ENCODE measurements at places on chromosomes 16 and 17.
A peak's percentile ranks its signal among the peaks of the same experiment; 100 is the strongest.

- no peak for DNase-seq
These were observed 22.8 kb downstream of the TAOK1 start for GRCh38 chr17:29412780-29413565.

- DNase-seq: no peak
These were observed 3.3 kb upstream of the PITPNA start for GRCh38 chr17:1565877-1566276.

DNA sequence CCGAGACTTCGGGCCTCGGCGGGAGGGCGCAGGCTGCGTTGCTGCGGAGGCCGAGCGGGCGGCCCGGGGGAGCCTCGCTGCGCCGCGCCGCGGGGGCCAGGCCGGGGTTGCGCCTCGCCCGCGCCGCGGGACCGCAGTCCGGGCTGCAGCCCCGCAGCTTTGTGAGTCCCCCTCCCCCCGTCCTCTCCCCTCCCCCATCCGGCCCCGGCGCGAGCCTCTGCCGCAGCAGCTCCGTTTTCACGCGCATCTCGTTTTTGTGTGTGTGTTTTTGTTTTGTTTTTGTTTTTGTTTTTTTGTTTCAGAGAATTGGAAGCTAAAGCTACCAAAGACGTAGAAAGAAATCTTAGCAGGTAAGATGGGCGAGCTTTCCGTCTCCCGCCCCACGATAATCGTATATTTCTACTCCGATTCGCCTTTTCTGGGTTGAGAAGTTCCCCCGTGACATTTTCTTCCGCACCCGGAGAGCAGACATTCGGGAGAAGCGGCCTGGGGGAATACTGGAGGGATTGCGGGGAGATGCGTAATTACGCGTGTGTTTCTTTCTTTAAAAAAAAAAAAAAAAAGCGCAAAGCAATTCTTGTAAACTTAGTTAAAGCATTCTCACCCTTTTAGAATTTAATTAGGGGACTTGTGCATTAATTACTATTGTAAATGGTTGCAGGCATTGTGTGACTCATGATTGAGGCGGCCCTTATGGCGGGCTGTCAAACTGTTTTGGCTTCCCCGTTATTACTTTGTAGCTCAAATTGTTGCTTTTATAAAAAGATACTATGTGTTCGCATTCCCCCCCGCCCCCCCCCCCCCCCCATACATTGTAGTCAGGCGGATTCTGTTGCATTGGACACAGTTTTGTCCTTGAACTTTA lies 732 bp downstream of the TNRC6A start:
- DNase-seq: no peak

- DNase-seq: no peak
These were observed 23.8 kb downstream of the MINK1 start for GRCh38 chr17:4856937-4857314.

- no peak for DNase-seq
These were observed 2.2 kb upstream of the TOX3 start for GRCh38 chr16:52549011-52549692.

- DNase-seq: no peak
These were observed 1.2 kb upstream of the FOXF1 start for GRCh38 chr16:86508947-86509758.

DNA sequence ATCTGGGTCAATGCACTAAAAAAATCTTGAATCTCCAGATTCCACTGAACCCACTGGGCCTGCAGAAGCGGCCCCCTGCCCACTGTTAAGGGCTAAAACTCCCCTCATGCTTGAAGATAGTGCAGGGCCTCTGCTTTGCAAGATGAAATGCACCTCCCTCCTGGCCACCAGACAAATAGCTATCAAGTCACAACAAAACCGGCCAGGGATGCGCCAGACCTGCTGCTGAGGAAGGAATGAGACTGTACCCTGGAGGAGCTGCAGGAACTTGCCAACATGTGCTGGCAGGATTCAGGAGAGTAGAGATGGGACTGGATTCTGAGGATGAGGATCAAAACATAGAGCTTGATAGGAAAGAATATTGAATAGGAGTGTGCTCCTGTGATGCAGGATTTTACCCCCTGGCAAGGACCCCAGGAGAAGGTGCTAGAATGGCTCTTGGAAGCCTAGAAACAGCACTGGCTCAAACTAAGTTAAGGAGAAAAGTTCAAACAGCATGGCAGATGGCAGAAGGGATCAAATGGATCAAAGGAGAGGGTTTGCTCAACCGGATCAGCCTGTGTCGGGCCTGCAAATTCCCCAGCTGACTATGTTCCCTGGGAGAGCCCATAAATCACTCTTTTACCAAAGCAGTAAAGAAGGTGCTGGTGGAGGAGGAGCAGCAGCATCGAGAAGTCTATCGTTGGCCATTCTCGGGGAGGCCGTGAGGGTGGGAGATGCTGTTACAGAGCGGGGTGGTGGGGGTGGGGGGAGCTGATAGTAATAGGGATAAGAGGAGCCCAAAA lies 27.2 kb upstream of the XYLT2 start:
- no peak for DNase-seq

- DNase-seq: no peak
These were observed 21.5 kb downstream of the MRC2 start for GRCh38 chr17:62648956-62649294.

DNA sequence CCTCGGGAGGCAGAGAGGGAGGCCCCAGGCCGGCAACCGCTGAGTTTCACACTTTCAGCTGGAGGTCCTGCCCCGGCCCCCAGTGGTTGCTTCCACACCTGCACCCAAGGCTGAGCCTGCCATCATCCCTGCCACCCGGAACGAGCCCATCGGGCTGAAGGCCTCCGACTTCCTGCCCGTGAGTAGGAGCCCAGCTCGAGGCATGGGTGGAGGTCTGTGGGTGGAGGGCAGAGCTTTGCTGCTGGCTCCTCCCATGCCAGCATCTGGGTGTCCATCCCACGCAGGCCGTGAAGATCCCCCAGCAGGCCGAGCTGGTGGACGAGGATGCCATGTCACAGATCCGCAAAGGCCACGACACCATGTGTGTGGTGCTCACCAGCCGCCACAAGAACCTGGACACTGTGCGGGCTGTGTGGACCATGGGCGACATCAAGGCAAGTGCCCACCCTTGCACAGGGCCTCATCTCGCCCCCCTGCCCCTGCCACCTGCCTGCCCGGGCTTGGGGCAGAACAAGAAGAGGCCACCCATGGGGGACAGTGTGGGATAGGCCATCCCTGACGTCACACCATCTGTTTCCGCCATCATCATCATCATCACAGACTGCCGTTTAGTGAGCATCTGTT lies 19.6 kb downstream of the KATNB1 start:
- no peak for DNase-seq

- no peak for DNase-seq
These were observed 126.2 kb downstream of the CPPED1 start for GRCh38 chr16:12677502-12677901.

GRCh38 chr17:79749156-79749815 lies 18.5 kb downstream of the ENPP7 start:
- DNase-seq: no peak

DNA sequence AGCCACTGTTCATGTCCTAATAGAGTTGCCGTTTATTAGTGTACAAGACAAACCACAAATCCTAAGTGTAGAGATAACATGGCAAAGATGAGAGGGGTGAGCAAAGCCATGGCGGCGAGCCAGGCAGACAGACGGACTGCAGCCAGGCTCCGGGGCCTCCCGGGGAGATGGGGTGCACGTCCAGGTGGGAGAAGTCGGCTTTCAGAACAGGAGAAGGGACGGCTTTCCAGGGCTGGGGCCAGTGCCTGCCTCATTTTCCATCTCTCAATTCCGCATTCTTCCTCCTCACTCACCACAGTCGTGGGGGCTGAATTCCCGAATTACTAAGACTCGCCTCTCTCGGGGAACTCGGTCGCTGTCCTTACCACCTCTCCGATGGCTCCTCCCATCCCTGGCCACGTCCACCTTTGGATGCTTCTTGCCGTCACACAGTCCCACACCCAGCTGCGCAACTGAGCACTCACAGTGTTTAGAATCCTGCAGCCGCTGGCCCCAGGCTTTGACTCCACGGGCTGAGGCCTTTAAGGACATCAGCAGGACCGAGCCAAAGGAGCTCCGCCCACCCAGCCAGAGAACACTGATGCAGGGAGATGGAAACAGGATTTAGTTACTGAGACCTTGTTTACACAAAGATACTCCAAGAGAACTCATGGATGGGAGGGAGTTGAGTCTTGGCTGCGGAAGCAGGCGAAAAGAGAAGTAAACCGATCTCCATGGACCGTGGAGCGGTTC lies 59.7 kb downstream of the RNF112 start:
- DNase-seq: no peak

DNA sequence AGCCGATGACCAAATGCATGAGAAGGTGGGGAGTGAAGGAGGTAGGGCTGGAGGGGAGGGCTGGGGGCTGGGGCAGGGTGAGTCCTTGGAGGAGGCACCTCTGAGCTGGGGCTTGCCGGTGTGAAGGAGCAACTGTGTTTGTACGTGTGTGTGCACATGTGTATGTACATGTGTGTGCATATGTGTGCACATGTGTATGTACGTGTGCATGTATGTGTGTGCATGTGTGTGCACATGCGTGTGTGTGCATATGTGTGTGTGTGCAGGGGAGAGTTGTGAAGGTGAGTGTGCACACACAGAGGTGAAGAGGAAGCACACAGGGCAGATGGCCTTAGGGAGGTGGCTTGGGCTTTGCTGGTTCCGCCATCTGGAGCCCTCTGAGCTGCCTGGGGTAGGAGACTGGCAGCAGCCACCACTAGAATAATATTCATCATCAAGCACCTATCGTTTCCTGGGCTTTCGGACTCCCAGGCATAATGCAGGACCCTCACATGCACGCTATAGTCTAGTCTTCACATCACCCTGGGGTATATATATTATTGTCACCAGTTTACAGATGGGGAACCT lies 120.9 kb upstream of the CDC42EP4 start:
- DNase-seq: no peak

- no peak for DNase-seq
These were observed 14.0 kb downstream of the MARCHF10 start for GRCh38 chr17:62793919-62794665.

GRCh38 chr17:41061964-41062363 lies 2.0 kb upstream of the KRTAP2-3 start:
- DNase-seq: no peak

DNA sequence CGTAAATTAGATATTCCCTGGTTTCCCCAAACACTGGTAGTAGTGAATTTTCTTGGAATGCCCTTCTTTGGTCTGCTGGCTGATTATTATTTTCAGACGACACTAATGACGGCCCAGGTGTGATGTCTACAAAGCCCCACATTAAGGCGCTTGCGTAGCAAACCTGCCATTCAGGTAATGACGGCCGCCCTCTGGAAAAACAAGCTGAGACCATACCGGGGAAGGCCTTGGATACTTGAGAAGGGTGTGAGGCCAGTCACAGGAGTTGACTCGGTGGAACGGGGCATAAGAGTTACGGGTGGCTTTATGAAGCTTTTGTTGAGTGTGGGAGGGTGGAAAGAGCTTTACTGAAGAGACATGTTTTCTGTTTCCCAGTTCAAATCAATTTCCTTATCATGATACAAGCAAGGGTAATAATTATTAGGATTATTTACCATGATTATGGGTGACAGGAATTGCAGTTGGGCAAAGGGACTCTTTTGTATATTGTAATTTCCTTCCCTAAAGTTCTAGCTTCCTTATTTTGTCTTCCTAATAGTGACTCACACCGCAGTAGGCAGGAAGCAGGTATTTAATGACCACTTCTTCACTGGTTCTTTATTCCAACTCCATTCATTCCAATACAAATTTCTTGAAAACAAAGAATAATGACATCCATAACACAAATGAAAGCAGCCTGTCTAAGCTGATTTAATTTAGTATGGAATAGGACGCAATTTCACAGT lies 24.8 kb downstream of the KRT23 start:
- no peak for DNase-seq

GRCh38 chr17:40553694-40554534 lies 11.4 kb downstream of the CCR7 start:
- DNase-seq: no peak

DNA sequence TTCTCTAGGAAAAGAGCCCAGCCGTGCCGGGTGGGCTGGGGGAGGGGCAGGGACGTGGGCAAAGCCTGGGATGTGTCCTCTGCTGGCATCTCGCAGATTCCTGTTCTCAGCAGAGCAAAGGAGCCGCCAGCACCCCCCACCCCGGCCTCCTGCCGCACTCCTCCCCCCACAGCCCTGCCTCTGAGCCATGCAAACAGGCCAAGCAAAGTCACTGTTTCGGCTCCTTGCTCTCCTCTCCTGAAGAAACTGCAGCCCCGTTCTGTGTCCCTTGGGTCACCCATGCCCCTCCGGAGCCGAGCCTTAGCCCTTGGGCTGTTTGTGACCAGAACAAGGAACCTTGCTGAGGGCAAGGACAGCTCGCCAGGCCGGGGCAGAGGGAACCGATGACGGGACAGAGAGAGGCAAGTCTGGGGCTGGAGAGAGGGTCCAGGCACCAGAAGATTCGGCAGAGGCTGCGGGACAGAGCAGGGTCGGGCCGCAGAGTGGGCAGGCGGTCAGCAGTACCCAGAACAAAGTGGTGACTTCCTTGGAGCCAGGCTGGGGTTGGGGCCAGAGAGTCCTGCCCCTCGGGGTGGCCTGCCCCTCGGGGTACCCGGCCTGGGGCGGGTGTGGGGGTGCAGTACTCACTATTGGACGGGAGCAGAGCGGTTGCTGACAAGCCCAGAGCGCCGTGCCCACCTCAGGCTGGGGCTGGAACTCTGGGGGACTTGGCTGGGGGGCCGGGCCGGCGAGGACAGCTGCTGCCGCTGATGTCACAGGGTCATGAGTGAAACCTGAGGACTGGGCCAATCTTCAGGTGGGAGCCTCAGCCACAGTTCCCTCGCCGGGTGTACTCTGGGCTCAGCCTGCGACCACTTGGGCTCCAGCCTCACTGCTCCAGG lies 9.2 kb upstream of the PRR29 start:
- no peak for DNase-seq

GRCh38 chr17:74245145-74245831 lies 28.7 kb upstream of the DNAI2 start:
- DNase-seq: no peak

DNA sequence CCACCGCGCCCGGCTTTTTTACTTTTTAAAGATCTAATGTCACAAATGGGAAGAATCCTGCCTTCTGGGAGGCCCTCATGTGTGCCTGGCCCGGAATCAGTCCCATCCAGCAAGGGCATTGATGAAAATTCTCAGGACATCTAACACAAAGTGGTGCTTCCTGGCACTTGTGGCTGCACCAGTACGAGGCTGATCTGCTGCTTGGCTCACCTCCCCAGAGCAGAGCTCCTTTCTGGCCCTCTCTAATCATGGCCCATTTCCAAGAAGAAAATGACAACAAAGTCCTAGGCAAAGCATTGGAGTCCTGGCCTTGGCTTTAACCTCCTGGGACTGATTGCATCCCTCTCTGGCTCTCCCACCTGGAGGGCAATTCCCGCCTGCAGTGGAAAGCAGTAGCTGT lies 50.7 kb upstream of the SIAH1 start:
- no peak for DNase-seq

- DNase-seq: peak; percentile 49
These were observed 27.4 kb upstream of the SLC38A10 start for GRCh38 chr17:81322271-81323082.

DNA sequence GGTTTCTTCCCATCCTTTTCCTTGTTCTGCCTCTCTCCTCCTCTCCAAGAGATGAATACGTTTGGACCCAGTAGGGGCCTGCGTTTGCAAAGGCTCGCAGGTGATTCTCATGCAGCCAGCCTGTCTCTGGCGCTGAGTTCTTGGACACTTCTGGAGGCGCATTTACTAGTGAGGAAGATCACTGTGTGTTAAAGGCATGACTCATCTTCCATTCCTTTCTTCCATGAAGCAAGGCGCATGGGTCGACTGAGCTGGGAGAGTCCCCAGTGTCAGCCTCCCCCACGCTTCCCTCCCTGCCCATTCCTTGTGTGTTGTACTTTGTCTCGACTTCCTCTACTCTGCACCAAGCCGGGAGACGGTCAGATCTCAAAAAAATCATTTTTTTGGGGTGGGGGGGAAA lies 159.9 kb upstream of the EEF2KMT start:
- DNase-seq: no peak

All from stimulated activated CD4-positive, alpha-beta T cell treated with anti-CD3 and anti-CD28 coated beads, Interleukin-15, amount 100 ng/mL, for 48 hours (primary cell).